ENCODE measurements at places on chromosomes 3 and 15.

DNA sequence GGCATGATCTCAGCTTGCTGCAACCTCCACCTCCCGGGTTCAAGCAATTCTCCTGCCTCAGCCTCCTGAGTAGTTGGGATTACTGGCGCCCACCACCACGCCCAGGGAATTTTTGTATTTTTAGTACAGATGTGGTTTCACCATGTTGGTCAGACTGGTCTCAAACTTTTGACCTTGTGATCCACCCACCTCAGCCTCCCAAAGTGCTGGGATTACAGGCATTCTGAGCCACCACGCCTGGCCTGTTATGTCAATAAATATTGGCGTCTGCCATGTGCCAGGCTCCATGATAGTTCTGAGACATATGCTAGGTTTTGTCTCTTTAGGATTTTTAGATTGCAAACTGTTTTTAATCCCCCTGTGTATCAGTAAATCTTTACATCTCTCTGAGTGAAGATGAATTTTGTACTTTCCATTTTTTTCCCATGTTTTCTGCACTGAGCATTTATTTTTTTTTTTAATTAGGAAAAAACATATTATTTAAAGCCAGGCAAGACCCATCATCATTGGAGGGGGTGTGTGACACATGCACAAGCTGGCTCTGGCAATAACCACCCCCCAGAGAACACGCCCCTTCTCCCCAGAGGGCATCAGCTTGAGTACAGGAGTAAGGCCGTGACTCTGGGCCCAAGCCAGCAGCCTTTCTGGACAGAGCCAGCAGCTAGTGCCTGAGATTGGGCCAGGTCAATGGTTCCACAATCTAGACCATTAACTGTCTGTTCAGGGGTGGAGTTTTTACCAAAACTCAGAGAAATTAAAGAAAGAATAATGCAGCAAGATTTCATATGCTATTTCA lies 51.0 kb upstream of the ATP1B3 start:
- DNase-seq, result no peak

DNA sequence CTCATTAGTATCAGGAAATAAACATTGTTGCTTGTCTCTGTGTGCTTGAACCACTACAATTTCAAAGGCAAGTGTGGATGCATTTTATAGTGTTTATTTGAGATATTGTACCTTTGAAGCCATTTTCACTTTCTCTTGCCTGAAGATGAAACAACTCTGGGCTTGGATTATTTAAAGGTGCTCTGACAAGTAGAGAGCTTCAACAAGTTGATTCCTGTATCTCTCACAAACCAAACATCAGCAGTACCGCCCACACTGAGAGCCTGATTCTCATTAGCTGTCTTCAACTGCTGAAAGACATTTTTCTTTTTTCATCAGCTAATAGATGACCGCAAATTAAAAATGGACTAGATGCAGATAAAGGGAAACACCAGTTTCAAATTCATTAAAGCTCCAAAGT lies 806 bp upstream of the CERS3 start:
- DNase-seq, result no peak

DNA sequence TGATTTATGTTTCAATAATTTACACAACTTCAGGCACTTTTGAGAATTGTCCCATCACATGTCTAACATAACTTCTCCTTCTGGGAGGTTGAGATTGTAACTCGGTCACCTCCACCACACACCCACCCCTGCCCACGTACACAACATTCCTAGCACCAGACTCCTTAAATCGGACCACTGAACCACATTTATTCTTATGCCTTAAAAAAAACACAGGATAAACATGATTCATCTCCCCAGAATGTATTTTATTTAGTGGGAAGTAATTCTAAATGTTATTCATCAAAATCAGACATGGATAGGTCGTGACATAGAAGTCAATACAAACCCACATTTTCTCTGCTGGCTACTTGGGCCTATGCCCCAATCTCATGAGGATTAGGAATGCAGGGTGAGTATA lies 3.0 kb downstream of the SNTN start:
- no peak for DNase-seq

- DNase-seq, result no peak
Measured at GRCh38 chr3:139307601-139308555, 35.9 kb upstream of the MRPS22 start.

DNA sequence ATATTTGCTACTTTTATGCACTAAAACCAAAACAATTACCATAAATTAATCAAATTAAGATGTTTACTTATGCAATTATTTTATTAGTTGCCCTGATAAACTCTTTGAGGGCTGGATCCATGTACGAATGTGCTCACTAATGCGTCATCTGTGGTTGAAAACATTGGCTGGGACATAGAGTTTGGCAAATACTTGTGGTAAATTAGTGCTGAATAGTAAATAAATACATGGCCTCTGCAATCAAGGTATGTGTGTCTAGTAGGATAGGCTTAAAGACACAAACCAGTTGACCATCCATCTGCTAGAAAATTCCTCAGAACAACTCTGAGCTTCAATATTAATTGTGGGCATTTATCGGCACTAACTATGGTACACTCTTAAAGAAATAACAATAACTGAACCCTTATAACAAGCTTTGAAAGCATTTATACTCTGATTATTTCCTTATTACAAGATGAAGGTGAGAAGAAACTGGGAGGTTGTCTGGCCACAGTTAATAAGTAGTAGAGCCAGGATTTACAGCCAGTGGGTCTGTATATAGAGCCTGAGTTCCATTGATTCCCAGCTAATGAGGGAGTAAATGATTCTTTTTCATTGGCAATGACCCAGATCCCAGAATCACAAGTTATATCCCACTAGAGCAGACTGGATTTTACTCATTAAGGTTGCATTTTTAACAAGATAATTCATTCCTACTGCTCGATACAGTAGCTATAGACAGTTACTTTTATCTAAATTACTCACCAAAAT lies 169.5 kb upstream of the CNTN6 start:
- DNase-seq, result no peak

- DNase-seq, result no peak
Measured at GRCh38 chr15:51405693-51406523, 64.5 kb downstream of the GLDN start.

DNA sequence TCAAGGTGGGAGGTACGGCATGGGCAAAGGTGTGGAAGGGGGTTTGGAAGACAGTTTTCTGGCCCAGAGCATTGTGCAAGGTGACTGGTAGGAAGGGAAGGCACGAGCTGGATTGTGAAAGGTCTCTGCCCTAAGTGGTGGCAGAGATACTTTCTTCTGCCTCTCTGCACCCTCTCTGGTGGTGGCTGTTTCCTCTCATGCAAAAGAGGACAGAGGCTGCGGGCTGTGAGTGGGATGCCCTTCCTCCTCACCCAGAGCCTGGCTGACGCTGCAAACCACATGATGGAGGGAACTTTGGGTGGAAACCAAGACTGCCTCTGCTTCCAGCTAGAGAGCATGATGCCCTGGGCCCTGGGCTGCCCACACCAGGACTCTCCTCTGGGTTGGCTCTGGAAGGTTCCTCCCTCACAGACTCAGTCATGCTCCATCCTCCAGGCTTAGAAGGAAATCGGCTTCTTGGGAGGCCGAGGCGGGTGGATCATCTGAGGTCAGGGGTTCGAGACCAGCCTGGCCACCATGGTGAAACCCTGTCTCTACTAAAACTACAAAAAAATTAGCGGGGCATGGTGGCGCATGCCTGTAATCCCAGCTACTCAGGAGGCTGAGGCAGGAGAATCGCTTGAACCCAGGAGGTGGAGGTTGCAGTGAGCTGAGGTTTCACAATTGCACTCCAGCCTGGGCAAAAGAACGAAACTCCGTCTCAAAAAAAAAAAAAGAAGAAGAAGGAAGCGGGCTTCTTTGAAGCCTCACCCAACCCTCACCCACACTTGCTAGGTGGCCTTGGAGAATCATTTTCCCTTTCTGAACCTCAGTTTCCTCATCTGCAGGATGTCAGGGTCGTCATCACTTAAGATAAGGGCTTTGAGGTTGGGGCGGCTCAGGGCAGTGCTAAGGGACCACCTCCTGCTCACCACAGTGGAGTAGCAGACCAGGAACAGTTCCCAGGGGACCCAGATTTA lies 8.3 kb downstream of the PSTPIP1 start:
- peak; percentile 63 for DNase-seq

DNA sequence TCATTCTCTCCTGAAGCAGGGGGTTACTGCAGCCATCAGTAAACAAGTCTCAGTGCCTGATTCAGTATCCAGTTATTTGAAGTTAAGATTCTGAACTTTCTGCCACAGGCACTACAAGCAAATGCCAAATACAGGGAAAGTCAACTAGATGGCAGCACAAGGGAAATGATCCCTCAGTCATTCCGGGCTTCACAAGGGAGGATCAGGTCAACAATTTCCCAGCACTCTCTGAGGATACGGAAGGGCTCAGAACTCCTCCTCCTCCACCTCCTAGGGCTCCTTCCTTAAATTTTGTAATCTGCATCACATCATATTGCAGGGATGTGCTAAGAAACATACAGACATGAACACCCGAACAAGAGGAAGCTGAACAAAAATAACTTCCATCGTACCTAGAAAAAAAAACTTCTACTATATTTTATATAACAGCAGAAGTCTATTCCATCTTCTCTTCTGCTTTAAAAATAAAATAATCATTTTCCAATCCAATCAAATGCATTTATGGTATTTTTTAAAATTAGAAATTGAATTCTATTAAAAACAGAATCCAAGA lies 187.1 kb downstream of the FMN1 start:
- no peak for DNase-seq

DNA sequence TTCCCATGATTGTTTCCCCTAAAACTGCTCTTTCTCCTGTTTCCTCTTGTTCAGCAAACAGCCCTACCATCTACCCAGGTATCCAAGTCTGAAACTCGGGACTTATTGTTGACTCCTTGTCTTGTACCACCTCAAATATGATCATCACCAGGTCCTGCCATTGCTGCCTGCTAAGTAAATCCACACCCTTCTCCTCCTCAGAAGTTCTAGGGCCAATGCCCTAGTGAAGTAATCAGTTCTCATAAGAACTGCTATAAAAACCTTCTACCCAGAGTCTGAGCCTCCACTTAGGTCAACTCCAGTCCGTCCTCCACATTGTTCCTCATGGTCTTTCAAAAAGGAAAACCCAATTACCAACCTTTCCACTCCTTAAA lies 77.0 kb upstream of the IL12A start:
- DNase-seq, result no peak

DNA sequence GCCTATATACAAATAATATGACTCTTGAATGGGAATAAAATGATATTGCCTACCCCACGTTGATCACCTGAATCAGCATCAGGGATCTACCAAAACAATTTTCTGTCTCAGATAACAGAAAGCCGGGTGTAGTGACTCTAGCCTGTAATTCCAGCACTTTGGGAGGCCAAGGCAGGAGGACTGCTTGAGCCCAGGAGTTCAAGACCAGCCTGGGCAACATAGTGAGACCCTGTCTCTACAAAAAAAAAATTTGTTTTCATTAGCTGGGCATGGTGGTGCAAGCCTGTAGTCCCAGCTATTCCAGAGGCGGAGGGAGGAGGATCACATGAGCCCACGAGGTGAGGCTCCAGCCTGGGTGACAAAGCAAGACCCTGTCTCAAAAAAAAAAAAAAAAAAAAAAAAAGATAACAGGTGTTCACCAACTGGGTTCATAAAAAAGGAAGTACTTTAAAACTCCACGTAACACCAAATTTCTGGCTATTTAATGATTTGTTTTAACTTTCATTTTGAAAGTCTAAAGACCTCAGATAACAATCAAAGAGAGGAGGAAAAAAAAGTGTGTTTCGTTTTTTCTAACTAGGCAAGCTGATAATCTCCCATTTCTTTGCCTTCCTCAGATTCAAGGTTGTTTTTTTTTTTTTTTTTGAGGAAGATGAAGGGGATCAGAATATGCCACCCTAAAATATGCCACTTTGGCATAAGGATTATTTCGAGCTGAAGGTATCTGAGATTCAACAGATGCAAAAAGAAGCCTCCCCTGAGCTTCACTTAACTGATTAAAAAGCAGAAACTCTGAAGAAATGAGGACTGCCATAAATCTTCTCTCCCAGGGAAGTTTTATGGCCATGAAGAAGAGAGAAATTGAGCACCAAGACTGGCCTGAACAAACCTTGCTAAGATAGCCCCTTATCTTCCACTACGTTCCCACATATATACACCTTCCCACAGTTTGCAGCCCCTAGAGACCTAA lies 44.1 kb downstream of the TRANK1 start:
- no peak for DNase-seq

- no peak for DNase-seq
Measured at GRCh38 chr3:129104051-129104450, 17.6 kb downstream of the RAB43 start.

- no peak for DNase-seq
Measured at GRCh38 chr15:56496635-56497034, 31.7 kb upstream of the MNS1 start.

- no peak for DNase-seq
Measured at GRCh38 chr3:107506458-107506857, 16.3 kb upstream of the BBX start.

DNA sequence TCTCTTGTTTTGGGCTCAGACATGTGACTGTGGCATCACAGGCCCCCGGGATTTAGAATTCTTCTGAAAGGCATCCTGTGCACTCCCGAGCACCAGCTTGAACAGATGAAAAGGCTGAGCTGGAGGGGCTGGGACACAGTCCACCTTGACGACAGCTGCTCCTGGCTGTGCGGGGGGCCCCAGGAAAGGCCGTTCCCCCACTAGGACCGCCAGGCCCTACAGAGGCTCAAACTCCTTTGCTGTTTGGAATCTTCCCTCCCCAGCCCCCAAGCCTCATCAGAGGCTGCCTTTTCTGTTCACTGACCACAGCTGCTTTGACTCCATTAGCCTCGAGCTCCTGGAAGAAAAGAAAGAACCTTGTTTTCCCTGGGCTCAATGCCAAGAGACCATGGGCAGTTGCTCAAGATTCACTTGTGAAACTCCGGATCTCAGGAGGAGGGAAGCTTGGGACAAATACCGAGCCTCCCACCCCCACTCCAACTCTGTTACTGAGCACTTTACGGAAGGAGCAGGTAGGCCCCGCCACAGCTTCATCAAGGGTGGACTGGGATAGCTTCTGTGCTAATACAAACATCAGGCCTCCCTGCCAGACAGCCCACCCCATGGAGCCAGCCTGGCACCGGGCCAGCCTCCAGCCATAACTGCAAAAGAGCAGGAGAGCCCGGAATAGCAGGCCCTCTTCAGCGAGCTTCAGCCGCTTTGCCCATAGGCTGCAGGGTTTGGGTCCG lies 15.7 kb downstream of the CIDEC start:
- no peak for DNase-seq

- no peak for DNase-seq
Measured at GRCh38 chr3:108346301-108347227, 50.2 kb downstream of the HHLA2 start.

GRCh38 chr15:94383706-94384105 lies 152.3 kb downstream of the MCTP2 start:
- no peak for DNase-seq

DNA sequence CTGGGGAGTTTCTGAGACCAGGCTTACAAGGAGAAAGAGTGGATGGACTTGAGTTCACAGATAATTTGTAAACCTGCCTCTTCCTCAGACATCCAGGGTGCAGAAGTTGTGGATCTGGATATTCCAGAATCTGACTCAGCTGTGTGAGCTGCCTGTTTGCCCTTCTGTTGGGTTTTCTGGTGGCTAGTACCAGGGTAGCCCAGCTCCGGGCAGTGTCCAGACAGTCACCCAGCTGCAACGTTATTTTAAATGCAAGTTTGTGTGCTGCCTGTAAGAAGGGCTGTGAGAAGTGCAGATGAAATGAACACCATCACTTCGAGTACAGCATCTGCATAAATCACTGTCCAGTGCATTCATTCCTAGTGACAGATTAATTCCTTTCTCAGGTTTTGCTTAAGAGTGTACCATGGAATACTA lies 1053.0 kb downstream of the TUSC7 start:
- DNase-seq, result no peak

GRCh38 chr15:98870788-98871187 lies 136.8 kb downstream of the PGPEP1L start:
- DNase-seq, result no peak
